ENCODE measurements at places on chromosomes 2 and 18.

- no peak for DNase-seq
These were observed 51.2 kb upstream of the NOSTRIN start for GRCh38 chr2:168751104-168751740.

GRCh38 chr2:54088191-54088634 lies 27.2 kb upstream of the ACYP2 start:
- DNase-seq: peak; percentile 36

- DNase-seq: no peak
These were observed 84.6 kb downstream of the CLHC1 start for GRCh38 chr2:55147531-55147930.

DNA sequence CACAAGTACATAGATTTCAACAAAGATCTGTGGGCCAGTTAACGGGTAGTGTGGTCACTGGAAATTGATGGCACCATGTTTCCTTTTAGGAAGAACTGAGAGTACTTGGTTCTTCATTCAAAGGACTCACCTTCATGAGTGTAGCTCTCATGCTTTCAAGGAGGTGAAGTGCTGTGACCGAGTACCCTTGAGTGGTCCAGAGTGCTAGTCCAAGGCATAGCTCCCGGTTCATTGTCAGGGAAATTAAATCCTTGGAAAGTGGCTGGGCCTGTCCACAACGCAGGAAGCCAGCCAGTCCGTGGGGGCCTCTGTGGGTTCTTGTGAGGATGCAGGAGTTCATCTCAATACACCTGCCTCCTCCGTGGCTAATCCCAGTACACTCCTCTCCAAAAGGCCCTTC lies 295.1 kb downstream of the GALR1 start:
- no peak for DNase-seq

DNA sequence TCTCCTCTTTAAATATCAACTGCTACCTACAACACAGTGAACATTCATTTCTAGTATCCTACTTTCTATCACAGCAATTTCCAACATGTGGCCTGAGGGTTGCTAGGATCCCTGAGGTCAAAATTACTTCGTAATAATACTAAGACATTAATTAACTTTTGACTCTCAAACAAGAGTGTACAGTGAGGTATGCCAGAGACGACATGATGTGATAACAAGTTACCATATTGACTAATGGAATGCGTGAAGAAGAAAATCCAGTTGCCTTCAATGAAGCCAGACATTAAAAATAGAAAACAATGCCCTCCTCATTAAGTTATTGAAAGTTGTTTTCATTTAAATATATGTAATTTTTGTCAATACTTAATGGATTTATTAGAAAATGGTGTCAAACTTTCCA lies 13.1 kb downstream of the ORC2 start:
- no peak for DNase-seq

DNA sequence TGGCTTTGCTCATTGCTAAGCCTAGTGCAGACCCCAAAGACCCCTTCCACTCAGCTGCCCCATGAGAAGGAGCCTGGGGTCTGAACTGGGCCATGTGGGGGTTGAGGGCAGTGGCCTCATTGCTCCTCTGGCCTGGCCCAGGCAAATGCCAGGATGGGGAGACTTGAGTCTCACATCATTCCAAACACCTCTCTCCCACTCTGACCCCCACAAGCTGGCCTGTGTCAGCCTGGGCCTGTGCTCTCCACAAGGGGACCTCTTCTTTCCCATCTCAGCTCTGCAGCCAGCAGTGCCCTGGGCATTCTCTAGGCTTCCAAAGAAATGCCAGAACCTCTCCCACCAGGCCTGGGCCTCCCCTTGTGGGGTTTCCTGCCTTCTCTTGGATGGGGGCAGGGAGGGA lies 45.8 kb upstream of the OTOF start:
- DNase-seq: no peak

DNA sequence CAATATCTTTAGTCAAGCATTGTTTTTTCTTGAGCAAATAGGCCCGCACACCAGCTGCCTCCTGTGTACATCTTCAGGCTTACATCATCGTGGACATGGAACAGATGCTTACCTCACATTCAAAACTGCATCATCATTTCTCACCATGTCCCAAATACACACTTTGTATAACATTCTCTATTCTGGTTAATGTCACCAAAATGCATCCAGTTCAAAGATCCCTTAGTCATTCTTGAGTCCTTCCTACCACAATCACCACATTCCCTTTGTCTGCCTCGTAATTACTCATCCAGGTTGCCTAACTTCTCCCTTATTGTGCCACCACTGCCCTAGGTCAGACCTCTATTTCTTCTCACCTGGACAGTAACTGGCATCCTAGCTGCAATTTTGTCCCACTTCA lies 373.7 kb upstream of the GALNT5 start:
- peak; percentile 17 for DNase-seq

DNA sequence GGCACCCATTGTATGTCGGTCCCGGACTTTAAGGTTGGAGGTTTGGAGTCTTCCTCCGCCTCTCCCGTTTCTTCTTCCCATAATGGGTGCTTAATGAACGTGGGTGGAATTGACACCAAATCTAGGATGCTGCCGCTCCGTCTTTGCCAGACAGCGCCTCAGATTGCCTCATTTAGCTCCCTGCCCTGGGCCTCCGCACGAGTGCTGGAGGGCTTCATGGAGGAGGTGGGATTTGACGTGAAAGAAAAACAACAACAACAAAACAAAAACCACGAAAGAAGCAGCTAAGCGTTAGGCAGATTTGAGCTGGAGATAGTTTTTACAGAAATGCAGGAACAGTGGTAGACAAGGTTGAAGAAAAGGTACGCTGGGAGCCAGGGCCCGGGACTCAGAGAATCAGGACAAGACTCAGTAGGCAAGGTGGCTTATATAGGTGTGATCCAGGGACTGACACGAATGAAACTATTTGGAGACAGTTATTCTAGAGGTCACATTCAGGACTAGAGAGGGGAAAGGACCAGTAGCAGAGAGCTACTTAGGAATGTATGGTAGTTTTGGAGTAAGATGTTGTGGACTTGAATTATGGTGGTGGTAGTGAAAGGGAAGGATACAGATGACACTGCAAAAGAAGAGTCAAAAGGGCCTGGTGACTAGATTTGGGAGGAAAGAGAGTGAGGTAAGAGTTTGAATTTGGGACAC lies 605 bp downstream of the ZNF2 start:
- DNase-seq: no peak

GRCh38 chr18:11761553-11761952 lies 72.5 kb downstream of the GNAL start:
- DNase-seq: no peak

- no peak for DNase-seq
These were observed 321.4 kb upstream of the ACVR2A start for GRCh38 chr2:147523415-147523814.

- DNase-seq: no peak
These were observed 101.2 kb upstream of the CREB1 start for GRCh38 chr2:207428573-207428972.

DNA sequence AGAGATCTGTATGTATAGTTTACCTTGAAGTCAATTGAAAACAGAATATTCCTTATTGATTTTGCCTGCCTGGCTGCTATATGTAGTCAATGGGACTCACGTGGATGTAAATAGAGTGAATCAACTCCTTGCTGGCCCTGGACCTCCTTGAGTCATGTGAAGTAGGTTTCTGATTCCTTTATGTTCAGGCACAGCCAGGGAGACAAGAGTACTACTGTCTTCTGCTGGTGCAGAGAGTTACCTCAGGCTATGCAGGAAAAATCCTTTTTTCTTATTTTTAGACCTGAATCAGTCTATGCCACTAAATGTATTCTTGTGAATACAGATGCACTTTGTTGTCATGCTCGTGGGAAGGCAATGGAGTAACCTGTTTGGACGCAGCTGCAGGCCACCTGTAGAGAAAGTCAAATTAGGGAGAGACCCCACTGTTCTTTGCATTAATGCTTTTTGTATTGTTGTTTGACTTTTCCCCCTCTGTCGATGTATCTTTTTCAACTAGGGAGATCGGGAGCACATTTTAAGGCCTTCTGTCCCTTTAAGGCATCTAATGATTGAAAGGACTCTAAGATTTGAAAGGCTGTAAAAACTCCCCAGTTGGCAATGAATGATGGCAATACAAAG lies 473.9 kb downstream of the ARHGAP15 start:
- DNase-seq: no peak

DNA sequence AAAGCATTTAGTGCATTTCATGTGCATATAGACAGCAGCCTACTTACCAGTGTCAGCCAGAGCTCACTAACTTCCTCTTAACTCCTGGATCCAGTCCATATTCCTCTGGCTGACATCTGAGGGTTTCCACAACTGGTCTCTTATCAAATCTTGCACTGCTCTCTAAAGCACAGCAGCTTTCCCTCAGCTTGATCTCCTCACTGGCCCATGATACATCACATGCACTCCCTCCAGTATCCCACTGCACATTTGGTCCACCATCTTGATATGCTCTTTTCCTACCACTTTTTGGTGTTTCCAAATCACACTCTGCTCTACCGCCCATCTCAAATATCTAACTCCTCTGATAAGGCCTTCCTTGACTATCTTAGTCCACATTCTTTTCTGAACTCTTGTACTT lies 105.0 kb upstream of the ZFP36L2 start:
- no peak for DNase-seq

DNA sequence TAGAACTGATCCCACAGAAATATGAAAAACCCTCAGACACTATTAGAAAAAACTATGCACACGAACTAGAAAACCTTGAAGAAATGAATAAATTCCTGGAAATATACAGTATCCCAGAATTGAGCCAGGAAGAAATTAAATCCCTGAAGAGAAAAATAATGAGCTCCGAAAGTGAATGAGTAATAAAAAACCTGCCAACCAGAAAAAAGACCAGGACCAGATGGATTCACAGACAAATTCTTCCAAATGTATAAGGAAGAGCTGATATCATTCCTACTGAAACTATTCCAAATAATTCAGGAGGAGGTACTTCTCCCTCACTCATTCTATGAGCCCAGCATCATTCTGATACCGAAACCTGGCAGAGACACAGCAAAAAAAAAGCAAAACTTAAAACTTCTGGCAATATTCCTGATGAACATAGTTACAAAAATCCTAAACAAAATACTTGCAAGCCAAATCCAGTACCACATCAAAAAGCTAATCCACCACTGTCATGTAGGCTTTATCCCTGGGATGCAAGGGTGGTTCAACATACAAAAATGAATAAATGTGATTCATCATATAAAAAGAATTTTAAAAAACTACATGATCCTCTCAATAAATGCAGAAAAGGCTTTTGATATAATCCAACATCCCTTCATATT lies 1397.6 kb upstream of the DDX18 start:
- no peak for DNase-seq

DNA sequence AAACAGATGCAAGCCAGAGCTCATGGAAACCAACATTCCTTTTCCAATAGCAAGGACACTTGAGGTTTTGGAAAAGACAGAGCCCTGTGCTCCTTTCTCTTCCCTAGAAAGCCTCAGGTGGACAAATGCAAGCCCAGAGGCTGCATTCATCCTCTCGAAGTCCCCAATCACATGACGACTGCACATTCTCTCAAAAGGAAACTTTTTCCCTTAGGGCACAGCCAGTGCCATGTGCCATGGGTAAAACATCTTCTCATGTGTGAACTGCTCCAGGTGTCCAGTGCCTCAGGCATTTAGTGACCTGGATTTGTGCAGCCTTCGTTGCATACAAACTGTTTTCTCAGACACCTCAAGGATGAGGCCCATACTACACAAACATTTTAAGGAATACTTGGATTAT lies 140.7 kb downstream of the LAMA1 start:
- no peak for DNase-seq

DNA sequence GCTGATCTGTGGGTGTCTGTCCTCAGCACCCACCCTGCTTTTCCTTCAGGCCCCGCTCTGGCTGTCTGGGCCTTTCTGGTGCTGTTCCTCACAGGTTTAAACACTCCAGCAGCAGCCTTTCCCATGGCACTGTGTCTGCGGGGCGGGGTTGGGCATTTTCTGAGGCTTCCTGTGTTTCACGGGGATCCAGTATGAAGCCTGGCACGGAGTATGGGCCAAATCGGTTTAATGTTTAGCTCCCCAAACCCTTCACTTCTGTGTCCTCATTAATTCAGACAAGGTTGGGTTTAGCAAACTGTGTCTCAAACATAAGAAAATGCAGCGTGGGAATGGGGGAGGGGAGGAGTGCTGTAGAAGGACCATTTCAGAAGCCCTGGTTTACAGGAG lies 44.9 kb downstream of the HPCAL1 start:
- DNase-seq: no peak

- no peak for DNase-seq
These were observed 93.7 kb downstream of the MAPK4 start for GRCh38 chr18:50653402-50654093.

DNA sequence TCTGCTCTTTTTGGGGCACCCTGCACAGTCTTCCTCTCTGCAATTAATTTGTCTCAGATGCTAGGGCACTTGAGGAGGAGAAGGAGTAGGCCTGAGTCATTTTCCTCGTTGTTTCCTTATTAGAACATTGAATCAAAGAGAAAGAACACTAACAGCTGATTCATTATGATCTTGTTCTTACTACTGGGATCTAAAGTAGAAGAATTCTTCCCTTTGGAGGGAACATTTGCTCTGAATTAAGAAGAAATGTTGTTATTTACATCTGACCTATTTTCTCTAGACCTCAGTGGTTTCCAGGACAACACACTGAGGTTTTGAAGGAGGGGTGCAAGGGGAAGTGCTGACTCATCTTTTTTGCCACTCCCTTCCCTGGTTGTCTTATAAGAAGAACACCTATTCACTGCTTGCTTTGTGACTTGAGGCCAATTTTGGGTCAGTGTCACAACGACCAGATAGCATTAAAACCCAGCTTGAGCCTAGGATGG lies 24.3 kb upstream of the STAT1 start:
- peak; percentile 84 for DNase-seq

DNA sequence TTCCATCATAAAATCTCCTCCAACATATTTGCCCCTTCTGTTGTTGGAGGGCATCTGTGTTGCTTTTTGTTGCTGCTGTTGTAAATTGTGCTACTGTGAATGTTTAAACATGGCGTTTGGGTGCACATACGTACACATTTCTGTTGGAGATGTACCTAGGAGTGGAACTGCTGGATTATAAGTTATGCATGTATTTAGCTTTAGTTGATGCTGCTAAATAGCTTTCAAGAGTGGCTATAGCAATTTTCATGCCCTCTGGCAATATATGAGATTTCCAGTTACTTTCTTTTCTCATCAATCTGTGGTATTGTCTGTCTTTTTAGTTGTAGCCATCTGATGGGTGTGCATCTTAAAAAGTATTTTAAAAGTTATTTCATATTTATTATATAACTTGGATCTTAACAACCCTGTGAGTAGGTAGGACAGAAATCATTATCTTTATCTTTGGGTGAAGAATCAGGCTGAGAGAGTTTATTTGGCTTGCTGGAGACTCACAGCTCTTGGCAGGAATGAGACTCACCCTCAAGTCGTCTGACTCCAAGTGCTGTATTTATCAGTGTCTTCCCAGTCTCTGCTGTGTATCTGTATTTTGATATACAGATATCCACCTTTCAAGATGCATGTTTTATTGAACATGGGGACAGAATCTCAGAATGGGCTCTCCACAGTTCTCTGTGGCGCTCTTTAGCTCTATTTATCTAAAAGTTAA lies 16.9 kb downstream of the ZNF236 start:
- no peak for DNase-seq

GRCh38 chr2:164840930-164841718 lies 499 bp downstream of the COBLL1 start:
- peak; percentile 84 for DNase-seq

GRCh38 chr2:21146638-21147037 lies 22.9 kb downstream of the TDRD15 start:
- no peak for DNase-seq

GRCh38 chr2:237888389-237888788 lies 29.0 kb downstream of the RAMP1 start:
- peak; percentile 76 for DNase-seq

- DNase-seq: no peak
These were observed 85.4 kb downstream of the DYSF start for GRCh38 chr2:71538656-71539265.

All from adipocyte (in vitro differentiated cells).